D721Med (cell line): ENCODE measurements at places on chromosomes 3 and 15.
A peak's percentile ranks its signal among the peaks of the same experiment; 100 is the strongest.

DNA sequence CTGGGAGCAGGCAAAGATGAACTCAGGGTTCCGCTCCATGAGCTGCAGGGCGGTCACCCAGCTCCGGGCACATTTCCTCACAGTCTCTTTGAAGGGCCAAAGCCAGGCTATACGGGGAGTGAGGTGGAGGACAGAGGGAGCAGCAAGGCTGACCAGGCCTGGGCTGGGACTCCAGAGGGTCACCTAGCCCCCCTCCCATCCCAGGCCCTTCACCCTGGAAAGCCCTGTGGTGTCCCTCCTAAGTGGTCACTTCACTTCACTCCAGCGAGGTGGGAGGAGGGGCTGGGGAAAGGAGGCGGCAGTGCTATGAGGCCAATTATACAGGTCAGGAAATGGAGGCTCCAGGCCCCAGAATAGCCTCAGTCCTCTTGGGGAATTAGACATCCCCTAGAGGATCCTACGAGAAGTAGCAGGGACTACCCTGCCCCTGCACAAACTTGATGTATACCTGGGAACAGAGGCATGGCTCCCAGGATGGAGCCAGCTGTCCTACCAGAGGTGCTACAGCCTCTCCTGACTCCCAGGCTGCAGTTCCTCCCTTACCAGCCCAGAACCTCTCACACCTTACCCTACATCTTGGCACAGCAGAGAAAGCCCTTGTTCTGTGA is 5.7 kb downstream of the MAN2C1 start:
- DNase-seq: no peak

DNA sequence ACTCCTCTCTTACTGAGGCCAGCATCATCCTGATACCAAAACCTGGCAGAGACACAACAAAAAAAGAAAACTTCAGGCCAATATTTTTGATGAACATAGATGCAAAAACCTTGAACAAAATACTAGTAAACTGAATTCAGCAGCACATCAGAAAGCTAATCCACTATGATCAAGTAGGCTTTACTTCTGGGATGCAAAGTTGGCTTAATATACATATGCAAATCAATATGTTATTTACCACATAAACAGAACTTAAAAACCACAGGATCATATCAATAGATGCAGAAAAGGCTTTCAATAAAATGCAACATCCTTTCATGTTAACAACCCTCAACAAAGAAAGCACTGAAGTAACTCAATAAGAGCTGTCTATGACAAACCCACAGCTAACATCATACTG is 414.5 kb upstream of the MCTP2 start:
- no peak for DNase-seq

- no peak for DNase-seq
These were observed 46.5 kb downstream of the RASGRP1 start for GRCh38 chr15:38518084-38518483.

DNA sequence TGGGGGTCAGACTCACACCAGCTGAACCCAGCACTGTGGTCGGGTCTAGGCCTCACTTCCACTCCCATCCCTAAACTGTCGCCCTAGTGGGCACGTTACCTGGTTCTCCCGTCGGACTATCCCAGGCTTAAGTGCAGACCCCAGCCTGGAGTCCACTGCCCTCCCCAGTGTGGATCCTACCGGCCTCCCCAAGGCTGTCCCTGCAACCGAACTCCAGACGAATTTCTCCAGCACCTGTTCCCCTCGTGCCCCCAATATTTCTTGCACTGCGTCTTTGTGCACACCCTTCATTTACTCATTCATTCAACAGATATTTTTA is 26.5 kb downstream of the SLC41A3 start:
- no peak for DNase-seq

- no peak for DNase-seq
These were observed 585.9 kb downstream of the DIPK2A start for GRCh38 chr3:144557515-144557914.

GRCh38 chr3:187849016-187849654 is 103.9 kb upstream of the BCL6 start:
- DNase-seq: no peak

- no peak for DNase-seq
These were observed 55.6 kb upstream of the CGNL1 start for GRCh38 chr15:57320631-57321220.

- no peak for DNase-seq
These were observed 19.3 kb downstream of the ATP1B3 start for GRCh38 chr3:141895731-141896130.

GRCh38 chr15:65957451-65957850 is 88.2 kb downstream of the RAB11A start:
- DNase-seq: no peak

DNA sequence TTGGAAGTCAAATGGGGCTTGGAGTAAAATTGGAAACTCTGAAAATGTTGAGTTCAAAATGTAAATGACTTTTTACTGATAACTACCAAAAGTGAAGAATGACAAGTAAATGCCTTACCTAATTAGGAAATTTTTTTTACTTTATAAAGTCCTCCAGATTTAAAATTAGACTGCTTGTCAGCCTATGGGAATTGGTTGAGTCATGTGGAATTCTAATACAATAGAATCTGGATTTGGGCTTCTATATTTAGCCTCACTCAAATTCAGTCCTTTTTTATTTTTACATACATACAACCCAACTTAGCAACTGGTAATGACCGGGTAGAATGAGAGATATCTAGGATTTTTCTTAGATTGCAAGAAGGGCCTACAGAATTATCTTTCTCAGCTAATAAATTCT is 158.9 kb upstream of the CADPS start:
- no peak for DNase-seq

- DNase-seq: no peak
These were observed 182.4 kb downstream of the RBMS3 start for GRCh38 chr3:29463304-29463703.

- no peak for DNase-seq
These were observed 475.1 kb downstream of the ZPLD1 start for GRCh38 chr3:102909904-102910303.

DNA sequence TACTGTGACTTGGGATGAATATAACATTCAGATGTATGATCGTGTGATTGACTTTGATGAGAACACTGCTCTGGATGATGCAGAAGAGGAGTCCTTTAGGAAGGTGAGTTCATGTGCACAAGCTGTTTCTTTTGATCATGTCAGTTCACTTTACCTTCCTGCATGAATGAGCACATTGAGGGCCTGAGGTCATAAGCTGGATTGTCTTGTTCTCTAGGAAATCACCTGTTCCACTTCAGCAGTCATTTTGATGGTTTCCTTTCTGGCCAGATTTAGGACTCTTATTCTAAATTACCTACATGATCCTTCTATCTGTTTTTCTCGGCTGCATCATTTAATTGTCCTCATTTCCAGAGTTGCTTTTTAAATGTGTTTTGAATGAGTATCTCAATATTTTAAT is 4.1 kb downstream of the RCN2 start:
- no peak for DNase-seq

DNA sequence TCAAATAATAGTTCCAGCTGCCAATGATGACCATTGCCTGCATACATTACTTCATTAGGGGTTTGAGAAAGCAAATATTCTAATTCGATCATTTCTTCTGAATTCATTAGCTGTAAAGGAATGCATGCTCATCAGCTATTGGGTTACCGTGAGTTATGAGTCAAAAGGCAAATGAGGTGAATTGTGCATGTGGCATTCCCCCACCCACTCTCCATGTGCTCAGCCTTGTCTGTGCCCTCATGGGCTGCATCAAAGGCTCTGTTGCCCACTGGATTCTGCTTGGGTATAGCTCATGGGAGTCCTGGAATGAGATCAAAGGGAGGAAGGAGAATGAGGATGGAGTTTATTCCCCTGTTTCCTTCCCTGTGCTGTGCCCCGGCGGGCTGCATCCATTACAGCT is 99.3 kb upstream of the CHRNA7 start:
- no peak for DNase-seq

DNA sequence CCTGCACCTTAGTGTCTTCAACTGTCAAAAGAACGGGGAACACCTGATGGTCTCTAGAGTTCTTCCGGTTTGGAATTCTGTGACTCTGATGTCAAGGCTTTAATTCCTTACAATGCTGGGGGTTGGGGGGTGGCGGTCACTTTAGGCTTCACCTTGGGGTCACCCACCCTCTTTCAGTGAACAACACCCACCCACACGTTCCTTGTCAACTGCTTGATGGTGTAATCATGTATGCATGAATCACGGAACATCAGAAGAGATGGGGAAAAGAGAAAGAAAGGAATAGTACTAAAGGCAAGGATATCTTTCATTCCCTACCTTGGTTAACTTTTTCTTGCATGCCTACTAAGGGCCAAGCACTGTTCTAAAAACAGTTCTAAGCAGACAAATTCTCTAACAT is 7.3 kb upstream of the UBE2E1 start:
- no peak for DNase-seq

DNA sequence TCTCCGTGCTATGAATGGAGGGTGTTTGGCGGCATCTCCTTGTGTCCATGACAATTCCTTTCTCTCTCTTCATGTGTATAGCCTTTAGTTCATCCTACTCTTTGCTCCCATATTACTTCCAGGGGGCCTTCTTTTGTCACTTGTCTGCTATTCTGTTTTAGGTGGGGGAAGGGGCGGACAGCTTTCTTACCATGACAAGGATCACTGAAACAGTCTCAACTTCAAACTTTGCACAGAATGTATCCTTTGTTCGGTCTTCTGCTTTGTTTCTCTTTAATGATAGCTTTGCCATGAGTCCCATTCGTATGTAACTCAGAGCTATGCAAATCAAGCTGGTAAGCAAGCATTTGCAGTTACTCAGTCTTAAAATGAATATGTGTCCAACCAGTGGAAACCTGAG is 294.2 kb downstream of the TIGIT start:
- no peak for DNase-seq

GRCh38 chr3:143207338-143207961 is 87.9 kb downstream of the CHST2 start:
- no peak for DNase-seq

DNA sequence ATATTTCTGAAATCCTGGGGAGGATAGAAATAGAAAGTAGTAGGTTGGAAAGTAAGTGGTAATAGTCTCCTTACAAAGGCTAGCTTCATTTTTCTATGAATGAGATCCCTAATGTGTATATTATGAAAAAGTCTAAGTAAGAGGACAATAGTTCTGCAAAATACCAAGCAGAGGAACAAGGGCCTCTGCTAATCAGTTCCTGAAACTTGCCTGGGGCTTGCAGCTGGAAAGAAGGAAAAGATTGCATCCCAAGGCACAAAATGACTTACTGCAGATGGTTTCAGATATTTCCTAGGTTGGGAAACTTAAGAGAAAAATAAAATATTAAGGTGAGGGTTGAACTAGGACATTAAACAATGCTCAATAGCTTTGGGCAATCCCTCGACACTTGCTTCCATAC is 293.6 kb downstream of the GAP43 start:
- DNase-seq: no peak

- DNase-seq: peak; percentile 31
These were observed 29.7 kb upstream of the STRIT1 start for GRCh38 chr3:155323063-155323666.

- DNase-seq: no peak
These were observed 363.6 kb downstream of the CHST2 start for GRCh38 chr3:143483214-143483613.

DNA sequence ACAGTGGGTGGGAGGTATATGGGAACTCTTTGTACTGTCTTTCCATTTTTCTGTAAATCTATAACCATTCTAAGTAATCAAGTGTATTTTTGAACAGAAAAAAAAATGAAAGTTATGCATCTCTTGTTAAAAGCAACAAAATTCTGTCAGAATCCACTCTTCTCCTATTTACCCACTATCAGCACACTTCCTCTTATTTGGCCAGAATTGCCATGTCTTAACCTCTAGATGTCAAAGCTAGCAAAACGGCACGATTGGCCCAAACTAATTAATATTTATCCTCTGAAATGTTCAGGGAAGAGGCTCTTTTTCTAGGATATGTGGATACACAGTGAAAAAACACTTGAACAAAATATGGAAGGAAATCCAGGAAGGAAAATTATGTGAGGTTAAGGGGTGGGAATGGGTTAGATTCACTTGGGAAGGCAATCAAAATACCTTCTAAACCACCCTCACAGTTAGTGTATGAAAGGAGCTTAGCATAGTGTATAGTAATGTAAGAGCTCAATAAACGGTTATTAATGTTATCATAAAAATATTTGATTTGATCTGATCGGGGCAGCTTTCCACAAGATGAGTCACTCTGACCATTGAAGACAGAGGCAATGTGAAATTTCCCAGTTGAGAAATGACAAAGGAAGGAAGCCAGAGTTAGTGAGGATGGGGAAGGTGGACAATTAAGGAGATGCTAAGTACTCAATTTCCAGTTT is 20.1 kb upstream of the TGFBR2 start:
- no peak for DNase-seq
